NT2/D1 (cell line): ENCODE measurements at places on chromosomes 6 and 20.

DNA sequence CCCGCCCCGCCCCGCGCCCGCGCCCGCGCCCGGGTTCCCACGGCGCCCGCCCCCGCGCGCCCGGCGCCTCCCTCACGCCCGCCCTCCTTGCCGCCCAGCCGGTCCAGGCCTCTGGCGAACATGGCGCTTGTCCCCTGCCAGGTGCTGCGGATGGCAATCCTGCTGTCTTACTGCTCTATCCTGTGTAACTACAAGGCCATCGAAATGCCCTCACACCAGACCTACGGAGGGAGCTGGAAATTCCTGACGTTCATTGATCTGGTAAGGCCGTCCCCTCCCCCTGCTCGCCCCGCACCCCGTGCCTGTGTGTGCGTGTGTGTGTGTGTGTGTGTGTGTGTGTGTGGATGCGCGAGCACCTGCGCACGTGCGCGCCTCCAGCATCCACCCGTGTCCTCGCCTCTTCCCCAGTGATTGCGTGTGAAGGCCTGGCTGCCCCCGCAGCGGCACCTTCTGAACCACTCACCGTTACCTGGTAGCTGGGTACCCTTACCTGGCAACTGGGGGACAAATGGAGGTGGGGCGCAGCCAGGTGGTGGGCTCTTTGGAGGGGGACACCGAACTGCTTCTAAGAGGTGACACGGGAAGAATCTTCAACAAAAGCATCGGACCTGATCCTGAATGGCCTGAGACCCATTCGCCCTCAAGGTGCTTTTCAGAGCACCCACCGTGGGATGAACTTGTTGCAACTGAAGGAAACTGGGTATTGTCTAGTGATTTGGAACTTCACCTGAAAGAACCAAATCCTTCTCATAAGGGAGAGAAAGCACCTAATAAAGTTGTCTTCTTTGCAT, at the start of gene AIG1:
TSS of gene AIG1 (plus strand) at position 84 of the 791 bp plus-strand sequence. CDS start at position 121, 37 bp downstream.
- no peak for DNase-seq

DNA sequence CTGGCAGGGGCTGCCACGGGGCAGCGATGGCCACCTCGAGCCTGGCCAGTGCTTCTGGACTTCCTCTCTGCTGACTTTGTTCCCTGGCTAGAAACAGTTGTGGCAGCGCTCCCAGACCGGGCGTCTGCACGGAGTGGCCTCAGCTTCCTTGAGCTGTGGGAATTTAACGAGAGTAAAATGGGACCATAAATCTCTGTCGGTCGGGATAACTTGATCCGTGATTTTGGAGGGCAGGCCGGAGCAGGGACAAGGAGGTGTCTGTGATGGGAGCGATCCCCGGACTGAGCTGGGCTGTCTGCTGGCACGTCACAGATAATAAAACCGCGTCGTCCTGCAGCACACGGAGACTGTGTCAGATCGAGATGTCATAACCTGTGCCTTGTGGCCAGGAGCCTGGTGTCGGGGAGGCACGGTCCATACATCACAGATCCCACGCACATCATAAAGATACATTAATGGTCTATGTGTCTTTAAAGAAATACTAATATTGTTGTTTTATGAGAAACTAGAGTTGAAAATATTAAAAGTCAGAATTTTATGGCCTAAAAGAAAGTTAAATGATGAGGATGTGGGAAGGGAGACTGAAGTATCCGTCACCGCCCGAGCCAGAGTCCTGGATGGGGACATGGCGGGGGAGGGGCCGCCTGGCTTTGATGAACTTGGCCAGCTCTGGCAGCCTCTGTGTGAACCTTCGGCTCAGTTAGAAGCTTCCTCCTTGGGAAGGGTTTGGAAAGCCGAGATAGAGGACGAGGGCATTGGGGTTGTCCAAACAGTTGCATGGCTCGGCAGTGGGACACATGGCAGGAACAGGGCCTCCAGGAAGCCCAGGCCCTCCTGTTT, 6.5 kb upstream of the RBBP8NL start:
- DNase-seq: no peak

DNA sequence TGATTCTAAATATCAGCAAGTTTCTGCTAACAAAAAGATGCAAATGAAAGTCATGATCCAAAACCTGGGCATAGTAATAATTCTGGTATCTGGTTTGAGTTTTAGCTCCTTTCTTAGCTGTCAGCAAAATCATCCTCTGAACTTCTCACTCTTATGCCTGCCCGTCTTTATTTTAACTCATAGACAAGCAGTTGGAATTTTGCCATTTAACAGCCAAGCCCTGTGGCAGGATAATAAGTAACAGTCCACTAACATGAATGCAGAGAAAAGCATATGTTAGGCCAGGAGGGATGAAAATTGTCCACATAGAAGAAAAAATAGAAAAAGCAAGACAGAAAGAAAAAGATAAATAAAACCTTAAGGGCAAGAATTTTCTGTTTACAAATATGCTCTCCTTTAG, 170.0 kb upstream of the LAMA2 start:
- no peak for DNase-seq

DNA sequence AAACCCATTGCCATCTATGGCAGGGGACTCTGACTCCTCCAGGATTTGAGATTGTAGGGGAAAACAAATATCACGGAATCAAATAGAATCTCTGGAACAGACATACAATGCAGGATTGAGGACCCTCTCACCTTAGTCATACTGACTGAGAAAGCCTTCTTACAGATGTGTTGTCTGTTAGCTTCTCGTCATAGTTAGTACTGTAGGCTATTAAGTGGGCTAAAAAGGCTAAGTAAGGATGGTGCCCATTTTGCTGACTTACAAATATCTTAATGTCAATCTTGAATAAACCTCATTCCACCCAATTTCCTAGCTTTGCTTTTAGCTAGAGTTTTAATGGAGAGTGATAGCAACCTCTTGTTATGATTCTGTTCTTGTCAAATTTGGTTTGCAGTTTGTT, 352.4 kb downstream of the QKI start:
- no peak for DNase-seq

DNA sequence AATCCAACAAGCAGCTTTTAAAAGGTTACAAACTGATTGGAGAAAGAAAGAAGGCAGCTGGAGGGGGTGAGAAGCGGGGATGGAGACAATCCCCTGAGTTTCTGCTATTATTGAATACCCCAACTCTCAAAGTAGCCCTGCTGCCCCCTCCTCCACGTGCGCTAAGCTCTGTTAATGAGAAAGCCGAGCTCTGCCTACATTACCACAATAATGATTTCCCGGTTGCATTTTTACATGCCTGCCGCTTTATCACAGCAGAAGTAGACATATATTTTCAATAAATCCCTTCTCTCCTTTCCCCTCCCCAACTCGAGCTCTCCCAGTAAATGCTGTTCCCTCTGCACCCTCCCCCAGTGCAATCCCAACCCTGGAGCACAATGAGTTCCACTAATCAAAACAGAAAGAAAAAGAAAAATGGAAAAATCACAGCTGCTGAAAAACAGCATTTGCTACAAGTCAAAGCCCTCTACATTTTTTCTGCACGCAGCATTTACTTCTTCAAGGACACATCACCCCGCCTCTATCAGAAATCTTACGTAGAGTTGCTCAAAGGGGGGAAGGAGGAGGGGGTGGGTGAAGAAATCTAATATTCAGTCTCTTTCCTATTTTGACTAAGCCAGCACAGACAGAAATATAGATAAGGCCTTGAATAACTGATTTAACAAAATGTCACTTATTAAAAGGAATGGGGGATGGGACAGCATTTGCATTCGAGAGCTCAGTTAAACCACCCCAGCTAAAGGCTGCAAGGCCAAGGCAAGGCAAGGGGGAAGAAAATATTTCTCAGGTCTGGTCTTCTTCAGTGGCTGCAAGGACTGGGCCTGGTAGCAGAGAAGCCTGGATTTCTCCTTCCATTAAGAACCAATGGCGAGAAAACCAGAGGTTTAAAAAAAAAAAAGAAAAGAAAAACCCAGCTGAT, 10.7 kb downstream of the TRERF1 start:
- DNase-seq: no peak

DNA sequence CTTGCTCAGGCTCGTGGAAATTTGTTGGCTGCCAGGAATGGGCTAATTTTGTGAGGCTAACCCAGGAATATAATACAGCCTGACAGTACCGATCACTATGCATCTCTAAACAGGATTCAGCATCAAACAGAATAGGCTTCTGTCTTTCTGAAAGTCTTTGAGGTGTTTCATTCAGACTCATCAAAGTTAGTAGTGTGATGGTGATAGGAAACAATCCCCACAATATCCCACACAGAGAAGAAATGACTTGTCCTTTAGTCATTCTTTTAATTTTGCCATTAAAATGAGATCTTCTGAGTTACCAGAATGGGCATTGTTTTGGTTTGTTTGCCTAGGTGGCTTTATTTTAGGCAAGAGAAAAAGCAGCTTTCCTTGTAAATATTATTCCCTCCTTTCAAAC, 54.3 kb downstream of the FAM229B start:
- DNase-seq: no peak

DNA sequence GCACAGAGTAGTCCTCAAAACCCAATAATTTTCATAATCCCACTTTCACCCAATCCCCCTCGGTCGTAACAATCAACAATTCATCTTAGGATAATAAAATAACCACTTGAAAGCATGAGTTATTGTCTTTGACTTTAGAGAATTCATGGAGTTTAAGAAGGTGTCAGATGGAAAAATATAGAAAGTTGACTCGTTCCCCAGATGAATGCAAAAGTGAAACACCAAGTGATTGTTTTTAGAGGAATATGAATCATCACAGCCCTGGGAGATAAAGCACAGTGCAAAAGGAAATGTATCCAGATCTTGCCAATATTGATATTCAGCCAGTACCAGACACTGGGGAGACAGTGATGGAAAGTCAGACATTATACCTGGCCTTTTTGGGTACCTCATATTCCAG, 860.5 kb downstream of the DHX35 start:
- no peak for DNase-seq

DNA sequence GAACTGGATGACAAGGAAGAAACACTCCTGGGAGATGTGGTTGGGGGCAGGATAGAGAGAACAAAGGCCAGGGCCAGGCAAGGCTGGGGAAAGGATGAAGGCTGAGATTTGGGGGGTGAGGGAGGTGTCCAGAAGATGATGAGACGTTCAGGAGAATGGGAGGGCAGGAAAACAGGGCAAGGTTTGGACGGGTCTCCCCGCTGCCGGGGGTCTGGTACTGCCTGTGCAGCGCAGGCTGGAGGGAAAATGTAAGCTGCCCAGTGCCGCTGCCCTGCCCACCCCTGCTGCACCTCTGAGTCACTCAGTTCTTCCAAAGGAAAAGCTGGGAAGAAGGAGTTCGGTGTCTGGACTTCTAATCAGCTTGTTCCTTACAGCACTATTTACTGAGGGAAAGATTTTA, 130.9 kb downstream of the DTNBP1 start:
- no peak for DNase-seq

DNA sequence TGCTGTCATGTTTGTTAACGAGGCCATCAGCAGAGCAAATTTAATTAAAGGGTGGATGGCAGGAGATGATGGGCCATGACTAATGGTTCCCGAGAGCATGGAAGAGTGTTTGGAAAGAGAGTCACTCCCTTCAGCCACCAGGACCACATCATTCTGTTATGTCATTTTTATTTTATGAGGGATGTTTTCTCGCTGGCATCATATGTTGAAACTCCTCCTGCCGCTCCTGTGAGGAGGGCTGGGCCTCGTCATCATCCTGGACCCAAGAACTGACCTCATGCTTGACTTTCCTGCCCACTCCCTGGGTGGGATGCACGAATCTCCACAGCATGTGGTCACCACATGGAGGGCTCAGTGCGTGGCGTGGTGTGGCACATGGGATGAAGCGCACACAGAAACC, 86.4 kb upstream of the FRMD1 start:
- no peak for DNase-seq

DNA sequence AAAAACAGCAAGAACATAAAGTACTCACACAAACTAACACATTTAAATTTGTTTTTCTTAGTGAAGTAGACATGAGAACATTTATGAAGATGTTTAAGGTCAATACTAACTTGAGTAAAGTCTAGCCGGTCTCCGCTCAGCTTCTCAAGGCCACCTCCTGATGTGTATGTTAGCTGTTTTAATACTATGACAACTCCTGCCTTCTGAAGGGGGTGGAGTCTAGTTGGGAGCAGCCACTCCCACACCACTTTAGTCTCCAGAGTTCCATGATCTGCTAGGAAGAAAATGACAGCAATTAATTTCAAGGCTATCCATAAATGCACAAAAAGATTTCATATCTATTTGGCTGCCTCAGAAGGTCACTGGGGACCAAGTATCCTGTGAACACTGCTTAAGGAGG, at the start of gene GSTA3:
TSS of gene GSTA3 (minus strand) at position 168 of the 400 bp plus-strand sequence. CDS start 3,864 bp downstream, outside the sequence.
- no peak for DNase-seq

DNA sequence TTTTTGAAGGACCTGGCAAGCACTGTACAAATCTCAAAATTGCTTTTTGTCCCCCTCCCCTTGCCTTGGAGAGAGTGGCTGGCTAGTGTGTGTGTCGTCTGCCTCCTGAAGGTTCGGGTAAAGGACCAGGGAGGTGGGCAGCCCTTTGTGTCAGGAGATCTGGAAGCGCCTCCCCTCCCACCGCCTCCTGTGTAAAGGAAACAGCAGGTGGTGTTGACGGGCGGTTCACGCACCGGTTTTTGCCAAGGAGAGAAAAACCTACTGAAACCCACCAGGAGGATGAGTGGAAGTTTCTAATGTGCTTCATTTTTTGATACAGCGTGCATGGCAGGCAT, 1.2 kb downstream of the ENTPD6 start:
- no peak for DNase-seq

DNA sequence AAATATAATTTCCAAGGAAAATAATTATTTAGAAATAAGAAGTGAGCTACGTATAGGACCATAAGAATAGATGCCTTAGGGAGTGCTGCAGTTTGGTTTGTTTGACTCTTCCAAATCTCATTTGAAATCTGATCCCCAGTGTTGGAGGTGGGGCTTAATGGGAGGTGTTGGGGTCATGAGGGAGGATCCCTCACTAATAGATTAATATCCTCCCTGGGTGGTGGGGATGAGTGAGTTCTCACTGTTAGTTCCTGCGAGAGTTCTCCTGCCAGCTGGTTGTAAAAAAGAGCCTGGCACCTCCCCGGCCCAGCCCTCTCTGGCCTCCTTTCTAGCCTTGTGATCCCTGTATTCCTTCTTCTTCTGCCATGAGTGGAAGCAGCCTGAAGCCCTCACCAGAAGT, 69.3 kb downstream of the RCAN2 start:
- no peak for DNase-seq

DNA sequence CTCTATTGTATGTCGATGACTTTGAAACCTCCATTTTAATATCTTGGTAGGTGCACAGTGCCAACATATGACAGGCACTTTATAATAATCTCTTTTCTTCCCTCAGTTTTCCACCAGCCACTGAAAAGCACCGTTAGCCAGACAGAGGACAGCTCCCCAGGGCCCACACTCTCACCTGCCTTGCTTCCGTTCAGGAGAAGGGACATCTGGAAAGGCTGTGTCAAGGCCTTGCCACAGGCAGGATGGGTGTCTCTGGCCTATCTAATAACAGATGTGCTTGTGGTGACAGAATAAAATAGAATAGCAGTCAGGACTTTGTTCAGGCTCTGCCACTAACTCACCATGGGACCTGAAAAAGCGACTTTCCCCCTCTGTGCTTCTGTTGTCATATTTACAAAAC, 75.5 kb upstream of the CCDC167 start:
- no peak for DNase-seq

- DNase-seq: no peak
Observed at GRCh38 chr6:135196739-135197510, 15.8 kb downstream of the MYB start.

- no peak for DNase-seq
Observed at GRCh38 chr20:48831718-48832404, 4.1 kb upstream of the PREX1 start.

- DNase-seq: no peak
Observed at GRCh38 chr6:5671601-5672559, 334.8 kb downstream of the NRN1 start.

GRCh38 chr6:158003910-158004700, 22.4 kb downstream of the SYNJ2 start:
- DNase-seq: no peak

- no peak for DNase-seq
Observed at GRCh38 chr20:11520596-11520995, 397.1 kb upstream of the BTBD3 start.

GRCh38 chr6:41591122-41591521, 44.9 kb downstream of the FOXP4 start:
- DNase-seq: no peak
